Heart right ventricle (tissue), 16 donors: ENCODE measurements at places on chromosomes 2 and 18.
A peak's percentile ranks its signal among the peaks of the same experiment; 100 is the strongest.

DNA sequence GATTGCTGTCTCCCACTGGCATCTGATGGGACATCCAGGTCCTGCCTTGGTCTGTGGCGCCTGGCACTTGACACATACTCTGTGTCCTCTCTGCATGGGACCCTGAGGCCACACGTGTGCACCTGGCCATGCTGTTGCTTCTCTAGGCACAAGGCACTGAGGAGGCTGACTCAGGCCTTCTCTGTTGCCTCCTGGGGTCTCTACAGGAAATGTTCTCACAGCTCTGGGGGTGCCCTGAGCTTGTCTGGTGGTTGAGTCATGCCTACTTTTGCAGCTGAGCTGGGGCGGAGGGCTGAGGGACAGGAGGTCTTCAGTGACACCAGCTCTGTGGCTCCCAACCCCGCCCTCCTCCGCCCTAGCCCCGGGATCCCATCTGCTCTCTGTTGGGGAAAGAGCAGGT is 207.0 kb upstream of the HS6ST1 start:
- no peaks in the 10 kb centered on the region for H3K4me1 ChIP-seq
- no peak for DNase-seq
- no peaks in the 10 kb centered on the region for H3K27me3 ChIP-seq
- no peak overlapping the region for H3K4me3 ChIP-seq
- no peaks in the 10 kb centered on the region for H3K36me3 ChIP-seq
- H3K27ac ChIP-seq, result no peak overlapping the region

- H3K27ac ChIP-seq, result no peak overlapping the region
- no peak overlapping the region for H3K4me3 ChIP-seq
- no peak for DNase-seq
- no peaks in the 10 kb centered on the region for H3K4me1 ChIP-seq
- no peaks in the 10 kb centered on the region for H3K36me3 ChIP-seq
Observed at GRCh38 chr2:188013767-188014166, 277.9 kb upstream of the GULP1 start.

DNA sequence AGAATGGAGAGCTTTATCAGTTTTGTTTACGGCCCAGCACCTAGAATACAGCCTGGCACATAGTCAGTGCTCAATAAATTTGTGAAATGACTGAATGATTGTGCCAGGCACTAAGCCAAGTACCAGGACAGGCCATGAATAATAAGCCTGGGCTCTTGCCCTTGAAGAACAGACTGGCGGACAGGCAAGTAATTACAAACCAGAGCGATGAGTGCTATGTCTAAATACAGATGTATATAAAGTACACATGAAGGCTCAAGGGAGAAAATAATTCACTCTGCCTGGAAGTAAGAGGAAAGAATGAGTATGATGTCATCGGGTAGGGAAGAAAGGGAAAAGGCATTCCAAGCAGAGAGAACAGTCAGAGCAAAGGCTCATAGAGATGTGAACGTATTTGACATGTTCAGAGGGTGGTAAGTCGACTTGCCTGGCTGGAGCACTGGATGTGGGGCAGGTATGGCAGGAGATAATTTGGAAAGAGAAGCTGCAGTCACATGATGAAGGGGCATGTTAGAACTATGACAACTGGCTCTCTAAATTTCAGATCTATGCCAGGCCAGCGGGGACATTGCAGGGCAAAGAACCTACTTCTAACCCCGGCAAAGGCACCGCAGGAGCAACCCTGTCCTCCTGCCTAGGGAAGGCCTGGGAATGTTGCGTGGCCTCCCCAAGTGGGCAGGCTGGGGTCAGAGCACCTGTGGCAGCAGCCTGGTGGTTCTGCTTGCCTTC is 119.1 kb upstream of the STPG4 start:
- H3K27ac ChIP-seq, result peak overlapping the region; percentile 87
- H3K4me3 ChIP-seq, result no peak overlapping the region
- no peak for DNase-seq
- no peaks in the 10 kb centered on the region for H3K27me3 ChIP-seq

GRCh38 chr2:128868686-128869551 is 550.3 kb upstream of the HS6ST1 start:
- H3K27me3 ChIP-seq, result peaks cover 8% of the 10 kb centered on the region
- H3K27ac ChIP-seq, result no peak overlapping the region
- no peaks in the 10 kb centered on the region for H3K4me1 ChIP-seq
- no peaks in the 10 kb centered on the region for H3K36me3 ChIP-seq
- H3K4me3 ChIP-seq, result no peak overlapping the region
- no peak for DNase-seq

DNA sequence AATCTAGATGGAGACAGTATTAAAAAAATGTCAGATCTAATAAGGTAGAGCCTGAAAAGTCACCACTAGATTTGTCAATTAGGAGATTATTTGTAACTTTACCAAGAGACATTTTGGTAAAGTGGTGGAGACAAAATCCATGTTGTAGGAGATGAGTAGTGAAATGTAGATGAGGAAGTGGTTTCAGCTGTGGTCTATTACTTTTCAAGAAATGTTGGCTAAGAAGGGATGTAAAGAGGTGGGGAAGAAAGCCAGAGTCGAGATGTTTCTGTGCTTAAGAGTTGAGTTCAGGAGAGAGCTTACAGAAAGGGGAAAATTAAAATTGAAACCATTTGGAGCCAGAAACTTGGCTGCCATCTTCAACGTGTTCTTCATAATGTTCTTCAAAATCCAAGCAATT is 22.2 kb downstream of the ACVR2A start:
- H3K4me3 ChIP-seq, result no peak overlapping the region
- no peak overlapping the region for H3K27ac ChIP-seq
- H3K36me3 ChIP-seq, result no peaks in the 10 kb centered on the region
- no peaks in the 10 kb centered on the region for H3K27me3 ChIP-seq
- no peaks in the 10 kb centered on the region for H3K4me1 ChIP-seq

GRCh38 chr2:112137516-112138158 is 548 bp upstream of the FBLN7 start:
- peaks cover 3% of the 10 kb centered on the region for H3K4me1 ChIP-seq
- H3K27me3 ChIP-seq, result peaks cover 5% of the 10 kb centered on the region
- peak overlapping the region; percentile 55 for H3K4me3 ChIP-seq
- H3K36me3 ChIP-seq, result no peaks in the 10 kb centered on the region
- no peak overlapping the region for H3K27ac ChIP-seq

DNA sequence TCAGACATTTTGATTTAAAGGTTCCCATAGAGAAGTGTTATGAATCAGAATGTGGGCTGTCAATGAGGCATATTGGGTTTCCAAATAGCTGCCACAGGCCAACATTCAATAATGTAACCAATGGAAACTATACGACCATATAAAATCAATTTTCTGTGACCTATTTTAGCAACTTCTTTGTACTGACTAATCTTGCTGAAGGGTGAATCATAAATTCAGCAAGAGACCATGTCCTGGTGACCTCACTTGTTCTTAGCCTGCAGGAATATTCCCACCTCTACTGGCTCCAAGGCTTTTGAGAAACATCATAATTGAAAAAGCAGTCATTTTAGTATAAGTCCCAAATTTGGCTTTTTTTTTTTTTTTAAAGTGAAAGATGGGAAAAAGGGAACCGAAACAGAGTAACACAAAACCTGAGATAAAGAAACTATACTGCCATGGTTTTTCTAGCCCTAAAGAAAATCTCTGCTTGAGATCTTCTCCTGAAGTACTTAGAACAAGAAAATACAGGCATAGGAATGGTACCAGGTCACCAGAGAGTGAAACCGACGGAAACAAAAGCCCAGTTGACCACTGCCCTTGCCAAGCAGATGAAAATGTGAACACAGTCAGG is 32.1 kb downstream of the PLEKHM3 start:
- no peaks in the 10 kb centered on the region for H3K27me3 ChIP-seq
- no peak overlapping the region for H3K27ac ChIP-seq
- DNase-seq, result no peak
- no peak overlapping the region for H3K4me3 ChIP-seq

DNA sequence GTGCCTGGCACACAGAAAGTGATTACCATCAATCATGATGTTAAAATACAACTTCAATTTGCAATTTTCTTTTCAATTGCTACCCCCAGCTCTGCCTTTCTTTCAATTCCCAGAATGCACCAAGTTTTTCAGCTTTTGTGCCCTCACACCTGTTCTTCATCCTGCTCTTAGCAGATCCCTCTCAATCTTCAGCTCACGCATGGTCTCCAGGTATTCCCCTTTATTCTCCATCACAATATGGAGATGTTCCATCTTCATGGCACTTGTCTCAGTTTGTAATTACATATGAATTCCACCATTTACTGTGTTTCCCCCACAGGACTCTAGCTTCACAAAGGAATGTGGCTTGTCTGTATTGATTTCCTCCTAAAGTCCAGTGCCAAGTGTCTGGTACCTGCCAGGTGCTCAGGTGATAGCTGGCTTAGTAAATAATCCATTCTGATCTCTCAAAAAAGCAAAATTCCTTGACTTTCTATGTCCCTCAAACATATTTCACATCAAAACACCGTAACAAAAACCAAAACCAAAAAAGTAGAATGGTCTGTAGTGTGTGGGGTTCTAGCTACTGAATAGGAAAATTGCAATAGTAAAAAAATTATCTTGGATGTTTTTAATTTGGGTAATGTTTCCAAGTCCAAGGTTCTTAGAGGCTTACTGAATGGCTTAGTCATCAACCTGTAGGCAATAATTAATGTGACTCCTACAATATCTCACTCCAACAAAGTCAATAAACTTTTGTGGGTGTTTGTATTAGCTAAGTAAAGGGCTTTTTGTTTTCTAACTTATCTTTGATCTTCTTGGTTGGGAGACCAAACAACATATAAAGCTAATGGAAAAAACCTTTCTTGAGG is 2.9 kb upstream of the INSIG2 start:
- no peaks in the 10 kb centered on the region for H3K27me3 ChIP-seq
- no peak for DNase-seq
- H3K4me1 ChIP-seq, result peaks cover 16% of the 10 kb centered on the region
- H3K27ac ChIP-seq, result no peak overlapping the region
- no peaks in the 10 kb centered on the region for H3K36me3 ChIP-seq
- H3K4me3 ChIP-seq, result no peak overlapping the region

DNA sequence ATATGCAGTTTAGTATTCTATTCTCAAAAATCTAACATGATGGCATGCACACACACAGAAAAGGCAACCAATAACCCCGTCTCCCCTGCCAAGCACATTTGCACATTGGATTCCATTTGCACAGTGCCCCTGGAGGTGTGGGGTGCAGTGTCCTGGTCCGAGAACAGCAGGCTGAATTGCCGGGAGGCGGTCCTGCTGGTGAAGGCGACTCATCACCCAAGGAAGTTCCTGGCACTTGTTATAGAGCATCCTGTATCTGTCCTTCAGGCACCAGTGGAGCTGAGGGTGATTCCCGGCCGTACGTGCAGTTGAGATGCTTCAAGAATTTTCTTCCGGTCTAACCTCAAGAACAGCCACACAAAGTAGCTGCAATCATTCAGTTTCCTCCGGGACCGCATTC is 73.0 kb upstream of the RAB12 start:
- H3K36me3 ChIP-seq, result no peaks in the 10 kb centered on the region
- H3K27me3 ChIP-seq, result no peaks in the 10 kb centered on the region
- no peak for DNase-seq
- no peak overlapping the region for H3K27ac ChIP-seq
- H3K4me1 ChIP-seq, result no peaks in the 10 kb centered on the region

GRCh38 chr2:10440736-10441135 is 7.4 kb downstream of the ODC1 start:
- no peak overlapping the region for H3K27ac ChIP-seq
- H3K4me1 ChIP-seq, result peaks cover 3% of the 10 kb centered on the region
- no peak for DNase-seq
- H3K4me3 ChIP-seq, result no peak overlapping the region

DNA sequence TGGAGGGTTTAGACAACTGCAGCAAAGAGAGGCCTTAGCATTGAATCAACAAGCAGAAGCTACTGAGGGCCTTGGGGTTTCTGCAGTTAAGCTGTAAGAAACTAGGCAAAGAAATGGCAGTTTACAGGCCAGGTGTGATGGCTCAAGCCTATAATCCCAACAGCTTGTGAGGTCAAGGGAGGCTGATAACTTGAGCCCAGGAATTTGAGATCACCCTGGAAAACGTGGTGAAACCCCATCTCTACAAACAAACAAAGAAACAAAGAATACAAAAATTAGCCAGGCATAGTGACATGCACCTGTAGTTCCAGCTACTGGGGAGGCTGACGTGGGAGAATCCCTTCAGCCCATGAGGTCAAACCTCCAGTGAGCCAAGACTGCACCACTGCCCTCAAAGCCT is 421.6 kb upstream of the CHST9 start:
- H3K27me3 ChIP-seq, result no peaks in the 10 kb centered on the region
- no peaks in the 10 kb centered on the region for H3K36me3 ChIP-seq
- no peak overlapping the region for H3K4me3 ChIP-seq
- no peaks in the 10 kb centered on the region for H3K4me1 ChIP-seq
- no peak overlapping the region for H3K27ac ChIP-seq
- no peak for DNase-seq

- no peaks in the 10 kb centered on the region for H3K36me3 ChIP-seq
- H3K27ac ChIP-seq, result no peak overlapping the region
Observed at GRCh38 chr2:226636586-226636985, 163.0 kb downstream of the IRS1 start.

GRCh38 chr18:12333506-12334290 is 25.7 kb downstream of the TUBB6 start:
- no peaks in the 10 kb centered on the region for H3K36me3 ChIP-seq
- H3K4me1 ChIP-seq, result peaks cover 53% of the 10 kb centered on the region
- no peaks in the 10 kb centered on the region for H3K27me3 ChIP-seq
- no peak overlapping the region for H3K27ac ChIP-seq
- no peak overlapping the region for H3K4me3 ChIP-seq

- peaks cover 49% of the 10 kb centered on the region for H3K4me1 ChIP-seq
- DNase-seq, result peak; percentile 67
- no peaks in the 10 kb centered on the region for H3K36me3 ChIP-seq
- H3K4me3 ChIP-seq, result no peak overlapping the region
Observed at GRCh38 chr18:7617738-7618422, 50.8 kb downstream of the PTPRM start.

GRCh38 chr18:424071-424661 is 76.3 kb downstream of the COLEC12 start:
- no peaks in the 10 kb centered on the region for H3K27me3 ChIP-seq
- peaks cover 20% of the 10 kb centered on the region for H3K4me1 ChIP-seq
- no peak for DNase-seq
- H3K4me3 ChIP-seq, result no peak overlapping the region
- no peaks in the 10 kb centered on the region for H3K36me3 ChIP-seq

DNA sequence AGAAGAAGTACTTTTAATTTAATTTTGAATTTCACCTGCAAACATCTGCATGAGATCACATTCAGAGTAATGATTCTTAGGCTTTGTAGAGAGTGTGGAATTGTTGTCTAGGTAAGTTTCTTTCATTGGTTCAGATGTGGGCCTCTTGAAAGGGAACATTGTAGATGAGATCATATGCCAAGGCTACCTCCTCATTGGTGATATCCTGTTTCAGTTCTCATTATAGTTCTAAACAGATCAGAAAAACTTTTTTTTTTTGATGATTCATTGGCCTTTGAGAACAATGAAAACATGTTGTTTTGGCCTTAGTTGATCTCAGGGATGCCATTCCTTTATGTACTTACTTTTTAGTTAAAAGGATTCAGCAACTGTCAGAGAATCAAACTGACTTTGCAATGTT is 44.5 kb downstream of the EML6 start:
- H3K4me3 ChIP-seq, result no peak overlapping the region
- no peaks in the 10 kb centered on the region for H3K4me1 ChIP-seq
- no peak overlapping the region for H3K27ac ChIP-seq
- H3K27me3 ChIP-seq, result no peaks in the 10 kb centered on the region

DNA sequence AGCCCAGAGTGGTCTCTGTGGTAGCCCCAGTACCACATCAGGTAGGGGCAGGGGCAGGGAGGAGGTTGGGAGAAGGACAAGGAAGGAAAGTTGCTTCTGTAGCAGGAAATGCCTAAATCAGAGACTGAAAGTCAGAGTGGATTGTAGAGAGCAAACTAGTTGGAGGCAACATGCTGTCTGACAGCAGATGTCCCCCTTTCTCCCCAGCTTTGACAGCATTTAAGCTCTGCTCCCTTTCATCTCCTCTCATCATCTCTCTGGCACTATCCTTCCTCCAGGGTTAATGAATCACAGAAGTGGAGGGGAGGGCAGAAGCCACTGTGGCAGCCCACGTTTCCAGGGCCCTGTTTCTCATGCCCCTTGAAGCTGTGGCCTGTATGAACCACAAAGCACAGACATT is 50.4 kb downstream of the BOD1L2 start:
- H3K4me1 ChIP-seq, result no peaks in the 10 kb centered on the region
- DNase-seq, result no peak
- peaks cover 13% of the 10 kb centered on the region for H3K27me3 ChIP-seq
- H3K36me3 ChIP-seq, result no peaks in the 10 kb centered on the region
